ENCODE measurements at places on chromosomes 1 and 21.

DNA sequence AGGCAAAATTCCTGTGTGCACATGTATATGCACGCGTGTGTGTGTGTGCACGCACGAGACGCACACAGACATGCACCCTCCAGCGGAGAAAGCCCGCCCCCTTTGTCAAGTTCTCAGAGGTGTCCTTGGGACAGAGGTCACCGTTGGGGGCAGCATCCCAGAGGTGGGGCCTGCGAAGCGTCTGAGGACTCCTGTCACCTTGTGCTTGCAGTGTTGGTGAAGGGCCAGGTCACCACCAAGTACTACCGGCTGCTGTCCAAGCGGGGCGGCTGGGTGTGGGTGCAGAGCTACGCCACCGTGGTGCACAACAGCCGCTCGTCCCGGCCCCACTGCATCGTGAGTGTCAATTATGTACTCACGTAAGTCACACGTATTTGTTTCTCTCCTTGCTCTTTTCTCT, 42.6 kb downstream of the SIM2 start:
- H3K36me3 ChIP-seq = no peaks in the 10 kb centered on the region
- no peak overlapping the region for H3K4me3 ChIP-seq
- no peak for DNase-seq

- H3K36me3 ChIP-seq = no peaks in the 10 kb centered on the region
- no peak within 1 kb of the TSS for H3K4me3 ChIP-seq
- H3K4me1 ChIP-seq = no peaks in the 10 kb centered on the region
- no peaks in the 10 kb centered on the region for H3K27me3 ChIP-seq
- H3K27ac ChIP-seq = no peak within 1 kb of the TSS
Observed at GRCh38 chr1:51101976-51102375, at the start of gene C1orf185. C1orf185 (plus strand) TSS chr1:51102228; CDS start chr1:51102234, 6 bp downstream.

DNA sequence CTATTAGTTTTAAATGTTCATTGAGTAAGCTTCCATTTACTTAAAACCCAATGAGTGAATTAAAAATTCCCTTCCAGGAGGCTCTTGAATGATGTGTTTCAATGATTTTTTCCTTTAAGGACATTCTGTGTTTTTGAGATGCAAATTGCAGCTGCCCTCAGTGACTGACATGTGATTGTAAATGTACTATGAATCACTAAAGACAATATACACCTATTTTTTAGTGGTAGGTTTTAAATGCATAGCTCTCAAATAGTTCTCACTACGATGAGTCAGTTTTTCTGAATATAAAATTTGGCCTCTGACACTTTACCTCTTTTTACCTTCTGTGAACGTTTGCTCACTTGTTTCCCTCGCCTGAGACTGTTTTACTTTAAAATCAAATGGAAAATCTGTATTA, 204.7 kb downstream of the BARHL2 start:
- DNase-seq = no peak
- no peaks in the 10 kb centered on the region for H3K36me3 ChIP-seq
- no peak overlapping the region for H3K27ac ChIP-seq
- H3K4me1 ChIP-seq = no peaks in the 10 kb centered on the region

DNA sequence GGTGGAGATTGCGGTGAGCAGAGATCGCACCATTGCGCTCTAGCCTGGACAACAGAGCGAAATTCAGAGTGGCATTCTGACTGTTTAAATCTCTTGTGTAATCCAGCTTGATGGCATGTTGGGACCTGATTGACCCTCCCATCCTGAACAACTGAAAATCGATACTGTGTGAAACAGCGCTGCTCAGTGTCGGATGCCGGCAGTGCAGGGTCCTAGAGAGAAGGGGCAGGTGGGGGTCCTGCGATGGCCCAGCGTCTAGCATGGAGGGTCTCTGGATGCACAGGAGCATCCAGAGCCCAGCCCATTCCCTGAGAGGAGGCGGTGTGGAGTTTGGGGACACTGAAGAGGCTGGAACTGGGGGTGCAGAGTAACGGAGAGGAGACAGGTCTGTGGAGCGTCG, 15.8 kb downstream of the AGT start:
- H3K4me1 ChIP-seq = no peaks in the 10 kb centered on the region
- no peak overlapping the region for H3K27ac ChIP-seq
- peaks cover 2% of the 10 kb centered on the region for H3K36me3 ChIP-seq
- DNase-seq = no peak
- no peak overlapping the region for H3K4me3 ChIP-seq
- H3K27me3 ChIP-seq = no peaks in the 10 kb centered on the region

GRCh38 chr1:235270625-235271024, 57.4 kb downstream of the ARID4B start:
- H3K27ac ChIP-seq = no peak overlapping the region
- no peaks in the 10 kb centered on the region for H3K27me3 ChIP-seq
- no peak overlapping the region for H3K4me3 ChIP-seq
- H3K4me1 ChIP-seq = peaks cover 4% of the 10 kb centered on the region
